Stimulated activated CD8-positive, alpha-beta memory T cell treated with anti-CD3 and anti-CD28 coated beads, Interleukin-4, amount 100 ng/mL, for 1 hour (primary cell): ENCODE measurements at places on chromosomes 4 and X.

- DNase-seq: no peak
These were observed 178.7 kb upstream of the RBPJ start for GRCh38 chr4:26141911-26142638.

DNA sequence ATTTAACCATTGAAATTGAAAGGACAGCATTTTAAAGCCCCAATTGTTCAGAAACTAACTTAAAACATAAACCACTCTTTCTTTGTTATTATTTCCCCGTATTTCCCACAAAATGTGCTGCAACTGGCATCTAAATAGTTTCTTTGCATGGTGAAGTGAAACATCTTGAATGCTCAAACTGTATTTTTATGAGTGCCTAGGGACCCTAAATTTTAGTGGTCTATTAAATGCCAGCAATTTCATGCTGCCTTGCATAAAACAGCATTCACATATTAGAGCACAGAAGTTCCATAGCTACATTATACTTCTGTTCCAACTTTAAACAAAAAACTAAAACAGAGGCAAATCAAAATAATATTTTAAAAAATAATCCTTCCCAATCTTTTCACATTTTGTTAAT is 5.4 kb downstream of the RAB28 start:
- DNase-seq: no peak

DNA sequence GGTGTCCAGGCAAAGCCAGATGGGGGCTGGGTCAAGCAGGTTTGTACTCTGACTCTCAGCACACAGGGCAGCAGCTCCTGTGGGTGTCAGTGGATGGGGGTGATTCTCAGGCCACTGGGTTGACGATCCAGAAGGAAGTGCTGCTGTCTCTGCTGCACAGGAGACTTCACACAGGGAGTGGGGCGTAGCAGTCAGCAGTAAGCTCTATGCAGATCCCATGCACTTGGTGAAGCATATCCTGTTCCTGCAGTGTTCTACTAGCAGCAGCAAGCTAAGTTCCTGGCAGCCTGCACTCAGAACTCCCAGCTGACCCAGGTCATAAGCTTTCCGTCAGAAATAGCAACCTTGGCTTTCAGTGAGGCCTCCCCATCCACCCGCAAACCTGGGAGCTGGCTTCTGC is 117.6 kb upstream of the NDST3 start:
- DNase-seq: no peak

GRCh38 chr4:80173841-80174240 is 23.5 kb upstream of the PRDM8 start:
- no peak for DNase-seq

DNA sequence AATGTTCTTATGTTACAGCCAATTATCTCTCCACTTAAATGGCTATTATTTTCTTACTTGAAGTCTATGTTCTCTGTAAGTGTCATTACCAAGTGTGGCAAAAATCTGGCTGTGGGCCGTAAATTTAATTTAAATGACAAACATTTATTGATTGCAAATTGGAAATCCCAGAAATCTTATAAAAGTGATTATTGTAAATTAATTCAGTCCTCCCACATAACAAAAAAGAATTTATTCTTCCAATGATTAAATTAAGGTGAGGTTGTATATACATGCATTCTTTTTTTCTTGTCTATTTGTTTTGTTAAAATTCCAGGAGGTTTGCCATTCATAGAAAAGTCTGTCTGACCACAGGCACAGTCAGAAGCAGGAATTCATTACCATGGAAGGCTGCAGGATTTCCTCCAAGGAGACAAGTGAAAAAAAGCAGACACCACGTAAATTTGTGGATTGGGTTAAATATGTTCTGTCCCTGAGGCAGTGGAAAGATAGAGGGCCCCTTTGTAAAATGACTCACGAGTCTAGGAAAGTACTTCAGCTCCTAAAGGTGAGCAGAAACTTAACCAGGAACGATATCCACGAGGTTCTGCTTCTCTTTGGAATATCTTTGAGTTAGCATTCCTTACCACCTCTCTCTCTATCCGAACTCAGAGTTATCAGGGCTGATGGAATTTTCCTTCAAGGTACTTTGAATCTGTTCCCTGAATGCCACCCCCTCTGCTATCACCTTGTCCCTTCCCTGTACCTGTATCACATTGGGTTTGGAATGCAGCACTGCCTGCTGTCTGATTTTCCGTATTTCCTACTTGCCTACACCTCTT is 10.7 kb downstream of the PPARGC1A start:
- no peak for DNase-seq

DNA sequence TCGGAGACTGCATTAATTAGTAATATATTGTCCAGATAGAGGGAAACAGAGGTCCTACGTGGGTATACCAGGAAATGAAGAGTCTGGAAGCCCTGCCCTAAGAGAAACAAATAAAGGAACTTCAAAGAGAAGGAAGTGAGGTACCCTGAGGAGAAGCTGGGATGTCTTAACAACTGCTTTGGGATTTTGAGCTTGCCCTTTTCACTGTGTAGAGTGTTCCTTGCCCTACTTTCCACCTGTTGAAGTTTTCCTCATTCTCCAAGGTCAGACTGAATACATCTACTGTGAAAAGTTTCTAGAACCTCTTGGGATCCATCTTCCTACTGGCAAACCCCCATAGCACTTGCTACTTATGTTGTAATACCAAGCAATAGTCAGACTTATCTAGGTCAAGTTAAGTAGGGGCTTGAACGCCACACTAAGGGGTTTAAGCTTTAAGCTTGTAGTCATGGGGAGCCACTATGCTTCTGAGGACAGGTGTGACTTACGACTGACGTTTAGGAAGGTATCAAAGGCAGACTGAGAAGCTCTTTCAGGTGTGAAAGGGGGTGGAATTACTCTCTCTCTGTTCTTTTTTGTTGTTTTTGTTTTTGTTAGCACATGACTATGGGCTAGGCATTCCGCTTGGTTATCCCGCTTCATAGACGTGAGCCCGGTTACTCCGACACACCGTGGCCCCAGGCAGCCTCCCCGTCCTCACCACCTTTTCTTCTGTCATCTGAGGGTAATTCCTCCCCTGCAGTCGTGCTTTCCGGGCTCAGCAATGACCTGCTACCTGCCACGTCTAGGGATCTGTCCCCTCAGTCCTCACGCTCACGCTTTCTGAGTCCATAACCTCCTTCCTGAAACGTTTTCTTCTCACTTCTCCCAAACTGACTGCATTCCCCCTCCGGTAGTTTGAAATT is 959 bp upstream of the REST start:
- no peak for DNase-seq

- no peak for DNase-seq
These were observed 52.7 kb upstream of the FTHL17 start for GRCh38 chrX:31124536-31124935.

- no peak for DNase-seq
These were observed 575.7 kb downstream of the TRIML1 start for GRCh38 chr4:188714907-188715306.

DNA sequence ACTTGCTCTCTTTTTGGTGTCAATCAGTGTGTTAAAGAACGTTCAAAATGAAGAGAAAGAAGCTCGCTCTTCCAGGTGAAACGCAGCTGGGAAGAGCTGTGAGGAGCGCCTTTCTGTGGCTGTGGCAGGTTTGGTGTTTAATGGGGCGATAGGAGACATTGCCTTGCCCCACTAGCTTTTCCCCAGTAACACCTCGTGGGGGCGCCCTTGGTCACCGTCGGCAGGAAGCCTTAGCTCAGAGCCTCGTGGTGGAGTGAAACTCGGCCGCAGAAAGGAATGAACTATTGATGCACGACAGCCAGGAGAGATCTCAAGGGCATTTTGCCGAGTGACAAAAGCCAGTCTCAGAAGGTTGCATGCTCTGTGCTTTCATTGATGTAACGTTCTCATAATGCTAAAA is 65.1 kb downstream of the GPR143 start:
- no peak for DNase-seq

DNA sequence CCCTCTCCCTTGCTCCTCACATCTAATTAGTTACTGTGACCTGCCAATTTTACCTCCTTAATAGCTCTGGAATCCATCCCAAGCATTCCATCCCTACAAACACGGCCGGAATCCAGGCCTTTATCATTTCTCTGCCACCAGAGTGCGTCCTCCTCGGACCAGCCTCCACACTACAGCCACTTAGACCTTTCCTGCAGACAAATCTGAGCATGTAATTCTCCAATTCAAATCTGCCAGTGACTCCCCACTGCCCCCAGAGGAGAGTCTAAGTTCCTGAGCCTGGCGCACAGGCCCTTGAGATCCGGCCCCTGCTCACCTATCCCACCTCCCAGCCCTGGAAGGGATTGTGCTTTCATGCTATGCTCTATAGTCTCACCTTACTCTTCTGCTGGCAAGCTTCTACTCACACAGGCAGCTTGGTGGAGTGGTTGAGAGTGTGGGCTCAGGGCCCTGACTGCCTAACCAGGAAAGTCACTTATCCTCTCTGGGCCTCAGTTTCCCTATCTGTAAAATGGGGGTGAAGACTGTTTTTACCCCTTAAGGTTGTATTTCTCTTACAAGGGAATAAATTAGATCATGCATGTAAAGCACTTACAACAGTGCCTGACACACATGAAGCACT is 31.2 kb downstream of the PJA1 start:
- no peak for DNase-seq

- no peak for DNase-seq
These were observed 15.3 kb downstream of the SOWAHB start for GRCh38 chr4:76882630-76883029.

DNA sequence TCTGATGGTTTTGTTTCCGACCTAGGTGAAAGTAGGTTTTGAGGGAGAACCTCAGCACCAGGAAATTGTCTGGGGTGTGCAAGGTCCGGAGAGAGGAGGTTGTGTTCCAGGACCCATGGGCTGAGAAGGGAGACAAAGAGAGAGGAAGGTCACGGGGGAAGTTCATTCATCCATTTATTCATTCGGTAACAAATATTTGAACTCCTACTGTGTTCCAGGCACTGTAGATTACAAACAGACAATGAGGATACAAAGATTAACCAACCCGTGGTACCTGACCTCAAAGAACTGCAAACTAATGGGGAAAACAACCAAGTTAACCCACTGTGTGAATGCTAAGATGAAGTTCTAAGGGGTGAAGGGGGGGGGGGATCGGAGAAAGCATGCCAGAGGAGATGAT is 1.8 kb upstream of the GPC3 start:
- DNase-seq: no peak

DNA sequence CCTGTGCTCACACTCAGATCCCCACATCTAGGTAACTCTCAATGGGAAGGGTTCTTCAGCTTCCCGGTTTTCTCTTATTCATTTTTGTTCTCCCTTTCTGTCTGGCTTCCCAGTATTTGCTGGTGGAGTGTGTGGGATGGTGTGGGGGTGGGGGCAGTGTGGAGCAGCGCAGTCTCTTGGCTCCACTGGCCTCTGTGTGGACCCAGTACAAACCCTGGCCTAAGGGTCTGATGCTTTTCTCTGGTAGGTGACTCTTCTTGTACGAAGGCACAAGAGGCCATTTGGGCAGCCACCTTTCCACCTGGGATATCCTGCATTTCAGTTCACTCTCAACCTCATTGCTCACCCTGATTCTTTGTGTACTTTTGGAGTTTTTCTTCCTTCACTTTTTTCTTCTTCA is 71.3 kb downstream of the NBDY start:
- no peak for DNase-seq

GRCh38 chr4:106312997-106313522 is 2.9 kb downstream of the TBCK start:
- no peak for DNase-seq

- no peak for DNase-seq
These were observed 31.5 kb downstream of the SLC9A7 start for GRCh38 chrX:46727441-46727840.

DNA sequence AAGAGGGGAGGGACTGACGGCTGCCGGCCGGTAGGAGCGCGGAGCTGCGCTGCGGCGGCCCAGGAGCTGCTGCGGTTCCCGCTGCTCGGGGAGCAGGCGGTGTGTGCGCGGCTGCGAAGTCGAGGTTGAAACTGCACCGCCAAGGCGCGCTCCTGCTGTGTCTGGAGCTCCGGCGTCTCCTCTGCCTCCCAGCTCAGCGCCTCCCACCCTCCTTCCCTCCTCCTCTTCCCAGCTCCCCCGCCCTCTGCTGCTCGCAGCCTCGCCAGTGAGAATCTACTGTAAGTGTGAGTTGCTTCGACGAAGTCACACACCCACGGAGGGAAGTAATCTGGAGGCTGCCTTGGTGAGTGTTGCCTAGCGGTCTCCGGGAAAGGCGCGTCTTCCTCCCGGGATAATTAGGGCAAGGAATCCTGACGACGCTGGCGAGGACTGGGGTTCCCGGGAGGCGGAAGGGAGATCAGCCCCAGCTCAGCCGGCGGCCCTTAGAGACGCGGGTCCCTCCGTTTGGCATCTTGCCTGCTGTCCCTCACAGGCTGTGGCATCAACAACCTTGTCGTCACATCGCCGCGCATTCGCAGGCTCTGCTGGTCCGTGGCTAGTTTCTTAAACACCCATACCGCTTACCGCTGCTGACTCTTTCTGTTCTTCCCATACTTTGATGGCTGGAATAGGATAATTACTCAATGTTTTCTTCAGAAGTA is at the start of gene EPHA5:
Gene EPHA5, minus strand, starts transcription at position 159 of the 701 bp plus-strand sequence. CDS start 747 bp downstream, outside the sequence.
- DNase-seq: no peak

DNA sequence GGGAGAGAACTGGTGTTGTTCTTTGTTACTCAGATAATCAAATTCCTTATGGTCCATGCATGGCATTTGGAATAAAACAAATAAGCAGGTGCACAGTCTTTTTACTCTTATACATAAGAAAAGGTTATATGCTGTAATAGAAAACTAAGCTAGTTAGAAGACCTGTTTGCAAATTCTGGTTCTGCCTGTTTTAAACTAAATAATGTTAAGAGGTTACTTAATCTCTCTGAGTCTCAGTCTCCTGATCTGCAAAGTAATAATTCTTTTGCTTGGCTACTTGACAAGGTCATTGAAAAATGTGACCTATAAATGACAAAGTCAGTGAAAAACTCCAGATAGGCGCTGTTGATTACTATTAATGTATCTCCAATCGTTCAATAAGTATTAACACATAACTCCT is 42.5 kb upstream of the ANXA3 start:
- no peak for DNase-seq

GRCh38 chr4:92599044-92599443 is 295.3 kb downstream of the GRID2 start:
- DNase-seq: no peak

DNA sequence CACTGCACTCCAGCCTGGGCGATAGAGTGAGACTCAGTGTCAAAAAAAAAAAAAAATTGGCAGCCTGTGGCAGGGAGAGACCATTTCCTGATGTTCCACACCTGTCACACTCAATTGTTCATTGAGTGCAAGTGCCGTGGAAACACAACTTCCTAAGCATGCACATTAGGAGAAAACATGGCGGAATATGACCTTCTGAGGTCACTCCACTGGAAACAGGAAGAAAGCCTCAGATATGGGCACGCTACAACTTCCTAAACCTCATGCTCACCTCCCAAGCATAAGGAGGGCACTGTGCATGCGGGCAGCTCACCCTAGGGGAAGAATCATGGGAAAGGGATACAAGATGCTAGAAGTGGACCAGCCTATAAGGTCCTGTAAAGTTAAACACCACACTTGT is 28.5 kb upstream of the CD99 start:
- no peak for DNase-seq

DNA sequence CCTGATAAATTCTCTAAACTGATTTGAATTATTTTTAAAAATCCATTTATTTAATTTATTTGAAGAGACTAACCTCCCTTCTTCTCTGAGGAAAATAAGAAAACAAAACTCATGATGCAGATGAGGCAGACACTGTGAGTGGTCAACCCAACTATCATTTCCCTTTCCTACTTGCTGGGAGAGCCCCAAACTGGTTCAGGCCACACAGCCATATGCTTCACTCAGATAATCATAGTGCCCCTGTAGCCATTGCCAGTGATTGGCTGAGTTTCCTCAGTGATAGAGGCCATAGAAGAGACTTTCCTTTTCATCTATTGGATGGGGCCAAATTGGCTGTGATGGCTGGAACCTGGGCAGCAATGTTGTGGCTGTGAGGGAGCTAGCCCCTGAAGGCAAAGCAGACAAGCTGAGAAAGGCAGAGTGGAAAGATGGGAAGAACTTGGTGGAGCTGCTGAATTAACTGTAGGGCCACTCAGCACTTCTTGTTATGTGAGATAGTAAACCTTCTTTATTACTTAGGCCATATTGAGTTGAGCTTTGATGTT is 49.8 kb downstream of the RAB33B start:
- DNase-seq: no peak
